Uterus (tissue), 4 donors: ENCODE measurements at places on chromosomes 11 and 22. TPM values are rescaled to one million over a fixed set of nuclear protein-coding genes. Genes with fewer than 3 reads are reported as not detected.

The PRG3 gene
- not detected for total RNA-seq

The NUP98 gene
- 189 TPM for total RNA-seq

The YPEL1 gene
- 13.7 TPM for total RNA-seq

The OR52E4 gene
- total RNA-seq: not detected

The CD3G gene
- total RNA-seq: not detected

The LDLRAD3 gene
- total RNA-seq: 41.9 TPM

The TP53I11 gene
- 3.8 TPM for total RNA-seq

The OR51I1 gene
- not detected for total RNA-seq

The RHOD gene
- 23.6 TPM for total RNA-seq

The AMOTL1 gene
- 60.9 TPM for total RNA-seq

The MYOD1 gene
- not detected for total RNA-seq

The DAGLA gene
- total RNA-seq: 3.4 TPM

GRCh38 chr11:68439355-68440065 lies 21.0 kb upstream of the PPP6R3 start:
- peak; percentile 56 for DNase-seq
- H3K27ac ChIP-seq: peak overlapping the region; percentile 48
- no peaks in the 10 kb centered on the region for H3K4me1 ChIP-seq
- H3K27me3 ChIP-seq: no peaks in the 10 kb centered on the region
- no peaks in the 10 kb centered on the region for H3K36me3 ChIP-seq

DNA sequence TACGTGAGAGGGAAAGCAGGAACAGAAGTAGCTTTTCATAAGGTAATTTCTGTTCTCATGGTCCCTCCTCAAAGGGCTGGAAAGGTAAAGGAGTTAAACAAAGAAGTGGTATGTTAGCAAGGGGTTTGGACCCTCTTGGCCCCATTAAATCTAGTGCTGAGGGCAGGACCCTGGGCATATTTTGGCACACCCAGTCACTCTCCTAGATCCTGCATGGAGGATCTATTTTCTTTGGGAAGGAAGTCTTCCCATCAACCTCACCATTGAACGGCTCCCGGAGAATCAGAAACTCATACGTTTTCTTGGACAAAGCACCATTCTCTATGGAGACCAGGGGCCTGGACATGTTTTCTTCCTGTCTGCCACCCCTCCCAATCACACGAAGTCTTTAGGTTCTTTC lies 11.7 kb downstream of the TMEM216 start:
- H3K27ac ChIP-seq: no peak overlapping the region
- H3K27me3 ChIP-seq: no peaks in the 10 kb centered on the region
- no peak overlapping the region for H3K4me3 ChIP-seq
- H3K36me3 ChIP-seq: no peaks in the 10 kb centered on the region
- H3K4me1 ChIP-seq: no peaks in the 10 kb centered on the region

GRCh38 chr11:15591112-15591537 lies 476.4 kb downstream of the INSC start:
- no peak overlapping the region for H3K4me3 ChIP-seq
- peak overlapping the region; percentile 19 for H3K27ac ChIP-seq
- DNase-seq: peak; percentile 60
- no peaks in the 10 kb centered on the region for H3K36me3 ChIP-seq
- no peaks in the 10 kb centered on the region for H3K27me3 ChIP-seq

DNA sequence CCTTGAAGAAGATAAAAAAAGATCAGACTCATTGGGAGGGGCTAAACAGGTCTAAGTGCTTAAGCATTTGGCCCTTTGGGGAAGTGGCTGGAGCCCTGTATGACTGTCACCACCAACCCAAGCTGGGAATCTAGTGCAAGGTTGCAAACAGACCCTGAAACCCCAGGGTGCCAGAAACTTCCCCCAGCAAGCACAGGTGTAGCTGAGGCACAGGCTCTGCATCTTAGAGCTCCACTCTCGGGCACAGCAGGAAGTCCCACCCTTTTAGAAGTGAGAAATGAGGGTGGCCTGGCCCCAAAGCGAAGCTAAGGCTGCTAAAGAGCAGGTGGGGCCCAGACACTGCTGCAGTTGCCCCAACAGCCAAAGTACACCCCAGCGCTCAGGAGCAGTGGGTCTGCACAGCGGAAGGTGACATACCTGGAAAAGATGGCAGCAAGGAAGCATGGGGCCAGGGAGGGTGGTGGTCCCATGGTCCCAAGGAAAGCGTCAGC lies 5.8 kb upstream of the KDM2A start:
- DNase-seq: no peak
- no peaks in the 10 kb centered on the region for H3K27me3 ChIP-seq
- no peak overlapping the region for H3K27ac ChIP-seq
- H3K4me1 ChIP-seq: no peaks in the 10 kb centered on the region

GRCh38 chr11:87176044-87176443 lies 138.3 kb downstream of the TMEM135 start:
- H3K36me3 ChIP-seq: no peaks in the 10 kb centered on the region
- no peak for DNase-seq
- no peak overlapping the region for H3K27ac ChIP-seq
- no peaks in the 10 kb centered on the region for H3K27me3 ChIP-seq
- H3K4me1 ChIP-seq: no peaks in the 10 kb centered on the region
- no peak overlapping the region for H3K4me3 ChIP-seq

DNA sequence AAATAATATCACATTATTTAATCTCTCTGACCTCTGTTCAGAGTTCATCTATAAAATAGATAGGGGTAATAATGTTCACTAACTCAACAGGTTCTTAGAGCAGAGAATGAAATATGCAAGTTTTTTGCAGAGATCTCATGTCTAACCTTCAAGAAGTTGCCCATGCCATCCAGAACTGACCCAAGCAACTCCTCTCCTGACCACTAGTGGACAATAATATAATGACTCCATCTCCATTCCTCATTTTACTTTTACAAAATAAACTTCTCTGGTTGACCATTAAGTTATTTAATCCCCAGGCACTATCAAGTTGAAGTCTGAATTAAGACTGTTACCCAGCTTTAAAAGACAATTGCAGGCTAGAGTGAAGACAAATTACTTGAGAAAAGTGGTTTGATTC lies 382.6 kb downstream of the KCNA4 start:
- H3K4me1 ChIP-seq: no peaks in the 10 kb centered on the region
- DNase-seq: no peak
- H3K36me3 ChIP-seq: no peaks in the 10 kb centered on the region
- no peak overlapping the region for H3K27ac ChIP-seq

- no peak overlapping the region for H3K27ac ChIP-seq
- no peaks in the 10 kb centered on the region for H3K27me3 ChIP-seq
- no peak overlapping the region for H3K4me3 ChIP-seq
- no peak for DNase-seq
- no peaks in the 10 kb centered on the region for H3K4me1 ChIP-seq
- no peaks in the 10 kb centered on the region for H3K36me3 ChIP-seq
These were observed 3.0 kb downstream of the TRIM29 start for GRCh38 chr11:120134931-120135228.

GRCh38 chr11:128507936-128508335 lies 79.4 kb downstream of the ETS1 start:
- peak overlapping the region; percentile 72 for H3K27ac ChIP-seq
- no peak for DNase-seq
- no peaks in the 10 kb centered on the region for H3K27me3 ChIP-seq

- DNase-seq: no peak
- no peak overlapping the region for H3K4me3 ChIP-seq
- H3K27ac ChIP-seq: no peak overlapping the region
- H3K4me1 ChIP-seq: no peaks in the 10 kb centered on the region
- no peaks in the 10 kb centered on the region for H3K36me3 ChIP-seq
- no peaks in the 10 kb centered on the region for H3K27me3 ChIP-seq
These were observed 299.0 kb downstream of the MIAT start for GRCh38 chr22:26956371-26956770.

- no peak overlapping the region for H3K4me3 ChIP-seq
- H3K27ac ChIP-seq: no peak overlapping the region
- peak; percentile 52 for DNase-seq
These were observed 26.2 kb upstream of the TPBGL start for GRCh38 chr11:75214411-75214821.

- no peaks in the 10 kb centered on the region for H3K27me3 ChIP-seq
- no peaks in the 10 kb centered on the region for H3K36me3 ChIP-seq
- H3K4me3 ChIP-seq: no peak overlapping the region
- peak overlapping the region; percentile 89 for H3K27ac ChIP-seq
These were observed 19.3 kb downstream of the PRR33 start for GRCh38 chr11:1872267-1872985.

GRCh38 chr11:126327281-126328000 lies 23.6 kb downstream of the DCPS start:
- no peaks in the 10 kb centered on the region for H3K36me3 ChIP-seq
- H3K27me3 ChIP-seq: no peaks in the 10 kb centered on the region

GRCh38 chr11:7442588-7443215 lies 42.6 kb upstream of the OLFML1 start:
- no peaks in the 10 kb centered on the region for H3K36me3 ChIP-seq
- H3K4me3 ChIP-seq: no peak overlapping the region
- no peaks in the 10 kb centered on the region for H3K27me3 ChIP-seq
- peak; percentile 51 for DNase-seq

DNA sequence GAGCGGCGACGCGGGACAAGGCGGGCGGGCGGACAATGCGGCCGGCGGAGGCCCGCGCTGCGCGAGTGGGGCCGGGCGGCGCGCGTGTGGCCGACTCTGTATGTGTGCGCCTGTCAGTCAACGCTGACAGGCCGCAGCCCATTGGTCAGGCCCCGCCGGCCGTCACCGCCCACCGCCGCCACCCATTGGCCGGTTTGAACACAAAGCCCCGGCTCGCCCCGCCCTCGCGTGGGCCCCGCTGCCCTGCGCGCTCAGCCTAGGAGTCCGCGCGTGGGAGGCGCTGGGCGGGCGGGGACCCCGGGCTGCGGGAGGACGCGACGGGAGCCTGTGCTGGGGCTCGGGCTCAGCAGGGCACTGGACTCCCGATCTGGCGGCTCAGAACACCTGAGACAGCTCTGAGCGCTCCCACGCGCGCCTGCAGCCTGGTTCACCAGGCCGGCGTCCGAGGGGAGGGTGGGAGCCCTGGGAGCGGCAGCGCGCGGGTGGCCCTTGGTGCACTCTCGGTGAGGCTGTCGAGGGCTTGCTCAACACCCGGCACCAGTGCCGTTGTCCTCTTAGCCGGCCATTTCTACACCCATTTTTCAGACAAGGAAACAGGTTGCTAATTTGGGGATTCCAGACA lies at the start of gene SUN2:
Gene SUN2 (minus strand): TSS at position 88 of the 622 bp plus-strand sequence. CDS start 3,370 bp downstream, outside the sequence.
- no peaks in the 10 kb centered on the region for H3K36me3 ChIP-seq
- no peaks in the 10 kb centered on the region for H3K27me3 ChIP-seq
- H3K4me1 ChIP-seq: peaks cover 3% of the 10 kb centered on the region
- peak; percentile 93 for DNase-seq
- peak within 1 kb of the TSS; percentile 75 for H3K4me3 ChIP-seq
